ENCODE measurements at places on chromosomes 7 and 10.

DNA sequence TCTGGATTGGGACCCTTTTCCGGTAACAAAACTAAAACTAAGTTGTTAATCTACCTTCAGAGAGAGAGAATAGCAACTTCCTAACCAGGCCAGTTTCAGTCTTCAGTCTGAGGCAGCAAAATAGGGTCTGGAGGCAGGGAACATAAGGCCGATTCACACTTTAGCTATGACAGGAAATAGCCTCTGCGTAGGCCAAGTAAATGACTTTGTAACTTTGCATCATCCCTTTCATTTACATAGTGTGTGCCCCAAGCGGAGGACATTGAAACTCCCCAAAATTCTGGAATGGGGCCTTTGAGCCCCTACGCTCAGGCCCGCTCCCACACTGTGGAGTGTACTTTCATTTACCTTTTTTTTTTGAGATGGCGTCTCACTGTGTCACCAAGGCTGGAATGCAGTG is 1.7 kb upstream of the UPP1 start:
- no peak for DNase-seq

- DNase-seq, result no peak
Measured at GRCh38 chr7:30923009-30923773, 11.5 kb downstream of the AQP1 start.

- no peak for DNase-seq
Measured at GRCh38 chr10:52334595-52334994, 20.5 kb downstream of the DKK1 start.

DNA sequence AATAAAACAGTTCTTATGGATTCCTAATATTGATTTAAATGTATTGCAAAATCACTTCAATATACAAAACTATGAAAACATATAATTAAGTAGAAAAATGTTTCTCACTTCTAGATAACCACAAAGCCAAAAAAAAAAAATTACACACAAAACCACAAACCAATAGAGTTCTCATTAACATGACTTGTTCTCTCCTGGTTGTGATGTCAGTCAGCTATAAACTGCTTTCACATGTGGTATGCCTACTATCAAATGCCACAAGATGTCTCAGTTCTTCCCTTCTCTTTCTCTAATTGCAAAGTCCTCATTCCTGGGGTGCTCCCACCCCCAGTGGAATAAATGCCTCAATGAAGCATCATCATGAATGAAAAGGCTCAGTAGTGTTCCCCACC is 16.6 kb downstream of the GNAI1 start:
- DNase-seq, result peak; percentile 10

DNA sequence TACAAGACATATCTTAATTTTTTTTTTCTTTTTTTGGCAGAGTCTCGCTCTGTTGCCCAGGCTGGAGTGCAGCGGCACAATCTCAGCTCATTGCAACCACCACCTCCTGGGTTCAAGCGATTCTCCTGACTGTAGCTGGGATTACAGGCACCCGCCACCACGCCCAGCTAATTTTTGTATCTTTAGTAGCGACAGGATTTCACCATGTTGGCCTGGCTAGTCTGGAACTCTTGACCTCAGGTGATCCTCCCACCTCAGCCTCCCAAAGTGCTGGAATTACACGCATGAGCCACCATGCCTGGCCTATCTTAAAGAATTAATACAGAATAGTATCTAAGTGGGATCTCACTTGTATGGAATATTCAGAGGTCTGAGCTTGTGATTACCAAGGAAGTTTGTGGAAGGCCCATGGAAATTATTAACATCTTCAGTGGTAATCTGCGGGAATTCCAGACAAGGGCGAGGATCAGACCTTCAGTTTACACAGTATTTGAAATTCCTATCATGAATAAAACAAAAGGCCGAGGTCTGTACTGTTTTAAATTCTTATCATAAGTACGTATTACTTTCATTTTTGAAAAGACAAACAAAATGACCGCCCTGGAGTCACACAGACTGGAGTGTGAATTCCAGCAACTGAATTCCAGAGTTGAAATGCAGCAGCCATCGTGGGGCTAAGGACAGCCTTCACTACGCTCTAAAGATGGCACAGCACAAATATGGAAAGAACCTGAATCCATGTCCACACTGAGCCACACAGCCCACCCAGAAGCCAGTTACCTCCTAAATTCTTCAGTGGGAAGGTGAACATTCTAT is 16.7 kb downstream of the GPRIN2 start:
- no peak for DNase-seq

GRCh38 chr10:68628576-68629127 is 68.5 kb downstream of the TET1 start:
- no peak for DNase-seq

DNA sequence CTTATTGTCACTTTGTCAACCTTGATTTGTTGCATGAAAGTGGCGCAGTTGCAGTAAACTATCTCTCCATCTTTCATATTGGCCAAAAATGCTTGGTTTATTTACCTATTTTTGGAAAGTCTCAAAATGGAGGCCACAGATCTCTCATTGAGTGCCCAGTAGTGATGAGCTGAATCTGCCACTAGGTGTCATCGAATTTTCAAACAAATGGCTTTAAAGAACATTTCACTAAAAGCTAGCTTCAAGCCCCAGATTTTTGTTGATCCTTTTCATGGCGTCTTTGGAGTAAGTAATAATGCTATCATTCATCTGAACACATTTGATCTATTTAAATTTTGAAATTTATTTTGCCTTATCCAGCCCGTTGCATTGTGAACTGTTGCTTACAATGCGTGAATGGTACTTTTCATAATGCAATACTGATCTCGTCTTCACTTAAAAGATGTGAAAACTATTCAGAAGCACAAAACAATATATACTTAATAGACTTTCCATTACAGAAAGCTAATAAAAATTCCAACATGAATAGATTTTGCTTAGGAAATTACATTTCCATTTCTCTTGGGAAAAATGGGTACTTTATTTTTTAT is 236.2 kb downstream of the DNAJB9 start:
- DNase-seq, result peak; percentile 65

GRCh38 chr10:126921974-126922525 is 16.8 kb downstream of the DOCK1 start:
- no peak for DNase-seq
